ENCODE measurements at places on chromosomes 5 and 9.

DNA sequence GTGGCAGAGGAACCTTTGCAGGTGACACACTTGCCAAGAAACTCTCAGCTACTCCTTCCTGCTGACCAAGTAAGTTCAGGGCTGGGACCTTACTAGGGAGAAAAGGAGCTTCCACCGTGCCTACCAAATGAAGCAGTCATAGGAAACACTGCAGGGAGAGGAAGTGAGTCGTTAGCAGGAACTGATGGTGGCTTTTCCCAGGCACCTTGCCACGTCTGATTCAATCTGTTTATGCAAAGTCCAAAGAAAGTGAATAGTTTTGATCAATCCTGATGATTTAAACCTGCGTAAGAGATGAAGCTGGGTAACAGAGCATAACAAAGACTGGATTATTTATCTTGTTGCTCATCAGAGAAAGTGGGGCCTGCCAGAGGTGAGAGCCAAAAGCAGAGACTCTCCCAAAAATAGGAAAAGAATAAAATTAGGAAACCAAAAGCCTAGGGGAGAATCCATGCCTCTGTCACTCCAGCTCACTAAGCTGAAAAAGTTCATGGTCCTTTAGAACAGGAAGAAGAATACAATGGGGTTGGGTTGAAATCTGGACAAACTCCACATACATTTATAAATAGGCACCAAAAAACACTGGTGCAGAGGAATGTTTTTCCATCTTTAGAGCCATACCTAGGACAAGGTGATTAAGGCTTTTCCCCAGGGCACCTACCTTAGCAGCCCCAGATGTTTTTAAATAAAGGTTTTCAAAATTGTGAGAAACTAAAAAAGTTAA, 9.3 kb upstream of the PFDN1 start:
- DNase-seq, result peak; percentile 97

DNA sequence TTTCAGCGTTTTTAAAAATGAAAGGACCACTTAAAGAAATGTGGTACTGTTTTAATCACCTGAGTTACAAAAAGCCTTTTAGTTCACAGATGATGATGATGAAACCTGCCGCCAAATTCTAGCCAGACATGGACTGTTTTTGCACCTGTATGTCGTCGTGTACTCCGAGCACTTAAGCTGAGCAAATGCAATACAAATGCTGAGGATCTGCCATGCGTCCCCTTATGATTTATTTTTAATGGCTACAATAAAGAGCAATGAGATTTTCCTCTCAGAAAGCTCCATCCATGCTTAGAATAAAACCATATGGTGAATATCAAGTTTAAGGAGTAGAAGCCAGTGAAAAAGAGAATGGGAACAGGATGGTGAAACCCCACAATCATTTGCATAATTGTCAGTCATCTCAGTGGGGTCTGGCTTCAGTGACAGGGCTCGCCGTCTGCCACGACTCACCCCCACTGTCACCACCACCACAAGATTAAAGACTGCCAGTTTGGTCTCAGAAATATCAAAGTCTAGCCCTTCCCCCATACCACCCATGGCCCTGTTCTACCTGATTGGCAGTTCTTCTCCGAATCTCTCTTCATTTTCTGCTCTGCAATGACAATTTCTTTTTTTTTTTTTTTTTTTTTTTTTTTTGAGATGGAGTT, 159.9 kb downstream of the GOLPH3 start:
- DNase-seq, result no peak

GRCh38 chr5:66628561-66628960, 32.4 kb downstream of the MAST4 start:
- no peak for DNase-seq

DNA sequence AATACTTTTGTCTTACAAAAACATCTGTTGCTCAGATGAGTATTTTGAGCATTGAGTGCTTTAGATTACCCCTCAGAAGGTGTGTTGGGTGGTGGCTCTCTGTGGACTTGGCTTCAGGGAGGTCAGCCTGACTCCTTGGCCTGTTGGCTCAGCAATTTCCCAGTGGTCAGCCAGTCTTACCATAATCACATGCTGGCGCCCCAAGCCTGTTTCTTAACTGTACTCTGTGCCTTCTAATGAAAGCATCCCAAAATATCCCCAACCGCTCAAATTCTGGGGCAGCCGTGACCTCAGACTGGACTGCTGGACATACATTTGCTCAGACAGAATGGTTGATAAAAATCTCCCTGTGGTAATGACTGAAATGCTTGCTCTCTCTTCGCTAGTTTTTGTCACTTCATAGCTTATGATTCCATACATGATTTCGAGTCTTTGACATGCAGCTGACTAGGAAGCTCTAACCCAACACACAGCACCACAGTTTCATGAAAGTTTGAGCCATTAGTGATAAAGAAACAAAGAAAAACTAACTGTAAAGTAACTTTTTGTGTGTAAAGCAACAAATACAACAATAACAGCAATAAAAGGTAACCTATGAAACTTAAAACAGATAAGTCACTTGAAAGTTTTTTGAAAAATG, 562.2 kb upstream of the MEF2C start:
- no peak for DNase-seq

DNA sequence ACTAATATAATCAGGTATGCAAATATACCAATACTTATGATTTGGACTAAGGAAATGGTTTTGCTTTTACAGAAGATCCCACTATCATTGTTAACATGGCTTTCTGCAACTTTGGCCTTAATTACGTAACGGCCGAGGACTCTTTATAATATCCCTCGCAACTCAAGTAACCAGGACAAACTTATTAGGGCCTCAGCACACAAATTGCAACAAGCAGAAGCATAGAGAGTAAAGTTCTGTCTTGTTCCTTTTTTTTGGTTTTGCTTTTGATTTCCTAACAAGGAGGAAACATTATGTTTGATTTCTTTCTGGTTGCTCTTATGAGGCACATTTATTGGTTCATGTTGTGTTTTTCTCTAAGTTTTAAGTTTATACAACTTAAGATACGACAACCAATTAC, 60.4 kb downstream of the RORB start:
- no peak for DNase-seq

- no peak for DNase-seq
Measured at GRCh38 chr5:72392326-72392733, 72.2 kb downstream of the PTCD2 start.

GRCh38 chr5:86780018-86780417, 162.3 kb downstream of the COX7C start:
- no peak for DNase-seq

- no peak for DNase-seq
Measured at GRCh38 chr9:133842721-133843227, 104.6 kb upstream of the SARDH start.

- peak; percentile 69 for DNase-seq
Measured at GRCh38 chr5:167573370-167574127, 717.9 kb upstream of the WWC1 start.

GRCh38 chr9:3840961-3841360, 315.2 kb upstream of the RFX3 start:
- DNase-seq, result no peak

DNA sequence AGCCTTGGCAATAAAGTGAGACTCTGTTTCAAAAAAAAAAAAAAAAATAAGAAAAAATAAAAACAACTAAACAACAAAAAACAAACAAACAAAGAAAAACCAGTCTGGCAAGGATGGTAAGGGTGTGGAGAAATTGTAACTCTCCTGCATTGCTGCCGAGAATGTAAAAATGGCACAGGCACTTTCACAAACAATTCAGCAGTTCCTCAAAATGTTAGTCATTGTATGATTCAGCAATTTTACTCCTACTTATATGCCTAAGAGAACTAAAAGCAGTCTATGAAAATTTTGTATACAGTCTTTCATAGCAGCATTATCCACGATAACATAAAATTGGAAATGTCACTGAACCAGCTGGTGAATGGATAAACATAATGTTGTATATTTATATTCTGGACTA, 280.4 kb downstream of the CDH9 start:
- no peak for DNase-seq

GRCh38 chr9:120413121-120414048, 166.6 kb downstream of the CDK5RAP2 start:
- no peak for DNase-seq

DNA sequence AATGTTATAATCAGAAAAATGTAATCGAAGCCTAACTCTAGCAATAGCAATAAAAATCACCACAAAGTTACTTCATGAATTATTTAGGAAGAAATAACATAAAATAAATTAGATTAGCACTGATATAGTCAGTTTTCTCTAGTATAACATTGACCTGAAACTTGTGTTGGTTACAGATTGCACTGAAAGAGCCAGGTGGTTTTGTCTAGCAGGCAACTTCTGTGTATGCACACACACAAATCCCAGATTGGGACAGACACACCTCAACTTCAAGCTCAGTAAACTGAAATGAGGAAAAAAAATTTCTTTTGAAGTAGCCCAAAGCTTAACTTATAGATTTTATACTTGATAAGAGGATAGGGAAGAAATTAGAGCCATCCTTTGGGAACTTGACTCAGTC, 129.3 kb downstream of the EFNA5 start:
- DNase-seq, result no peak

DNA sequence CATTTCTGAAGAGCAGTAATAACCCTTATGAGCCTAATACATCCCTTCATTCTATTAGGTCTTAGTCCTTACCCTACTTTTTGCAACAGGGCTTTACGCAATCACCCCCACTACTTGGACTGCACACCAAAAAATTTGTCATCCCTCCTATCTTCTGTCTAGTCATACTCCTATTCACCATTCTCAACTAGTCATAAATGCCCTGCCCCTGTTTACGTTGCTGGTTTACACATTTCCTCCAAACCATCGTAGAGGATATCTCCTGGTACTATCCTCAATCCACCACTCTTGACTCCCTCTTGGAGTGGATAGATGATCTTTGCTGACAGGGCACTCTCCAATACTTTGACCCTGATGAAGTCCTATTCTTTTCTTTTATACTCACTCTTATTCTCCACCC, 98.2 kb upstream of the CCNG1 start:
- DNase-seq, result no peak

DNA sequence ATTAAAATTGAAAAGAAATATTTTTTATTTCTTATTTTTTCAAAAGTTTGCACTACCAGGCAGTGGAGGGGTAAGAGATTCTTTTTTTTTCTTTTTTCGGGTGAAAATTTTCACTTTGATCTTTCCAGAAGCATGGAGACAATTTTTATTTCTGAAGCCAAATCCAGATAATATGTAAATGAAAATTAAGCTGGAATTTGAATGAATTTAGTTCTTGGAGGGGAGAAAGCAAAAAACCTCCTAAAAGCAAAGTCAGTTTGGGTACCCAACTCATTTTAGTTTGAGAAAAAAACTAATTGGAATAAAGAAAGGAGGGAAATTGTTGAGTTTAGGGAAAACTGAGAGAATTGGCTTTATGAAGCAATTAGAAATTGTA, 872 bp downstream of the ZNF618 start:
- no peak for DNase-seq

GRCh38 chr9:14159440-14160216, 154.3 kb downstream of the NFIB start:
- DNase-seq, result no peak

GRCh38 chr9:121711281-121711680, 59.8 kb downstream of the DAB2IP start:
- DNase-seq, result no peak

- no peak for DNase-seq
Measured at GRCh38 chr5:82307451-82307850, 29.3 kb upstream of the RPS23 start.

GRCh38 chr9:133583586-133583985, 25.6 kb downstream of the FAM163B start:
- no peak for DNase-seq

- DNase-seq, result peak; percentile 72
Measured at GRCh38 chr5:178502401-178503100, 87.6 kb downstream of the COL23A1 start.

- DNase-seq, result no peak
Measured at GRCh38 chr5:34618371-34619065, 37.6 kb upstream of the RAI14 start.

- no peak for DNase-seq
Measured at GRCh38 chr9:38431116-38431515, 6.9 kb upstream of the IGFBPL1 start.

DNA sequence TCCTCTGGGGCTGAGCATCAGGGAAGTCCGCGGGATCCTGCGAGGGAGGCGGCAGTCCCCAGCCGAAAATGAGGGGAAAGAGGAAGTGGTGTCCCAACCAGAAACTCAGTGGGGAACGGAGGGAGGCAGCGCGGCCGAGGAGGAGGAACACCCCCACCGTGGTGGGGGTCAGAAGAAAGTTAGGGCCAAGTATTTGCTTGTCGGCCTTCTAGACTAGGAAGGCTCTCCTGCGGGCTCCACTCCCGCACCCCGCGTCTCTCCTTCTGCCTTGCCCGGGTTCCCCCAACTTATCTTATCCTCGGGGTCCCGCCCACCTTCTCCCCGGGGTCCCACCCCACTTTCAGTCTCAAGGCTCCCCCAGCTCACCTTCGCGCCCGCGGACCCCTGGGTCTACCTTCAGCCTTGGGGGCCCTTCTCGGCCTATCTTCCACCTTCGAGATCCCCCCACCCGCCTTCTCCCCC, 557 bp upstream of the PHF2 start:
- peak; percentile 45 for DNase-seq

DNA sequence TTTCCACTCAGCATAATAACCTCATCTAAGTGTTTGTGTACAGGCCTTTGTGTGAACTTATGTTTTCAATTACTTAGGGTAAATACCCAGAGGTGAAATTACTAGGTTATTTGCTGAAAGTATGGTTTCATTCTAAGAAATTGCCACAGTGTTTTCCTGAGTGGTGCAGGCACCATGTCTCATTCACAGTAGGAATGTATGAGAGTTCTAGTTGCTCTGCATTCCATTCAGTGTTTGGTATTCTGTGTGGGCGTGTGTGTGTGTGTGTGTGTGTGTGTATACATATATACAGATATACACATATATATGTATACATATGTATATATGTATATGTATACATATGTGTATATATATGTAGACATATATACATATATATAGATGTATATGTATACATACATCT, 8.8 kb upstream of the SVEP1 start:
- DNase-seq, result no peak

DNA sequence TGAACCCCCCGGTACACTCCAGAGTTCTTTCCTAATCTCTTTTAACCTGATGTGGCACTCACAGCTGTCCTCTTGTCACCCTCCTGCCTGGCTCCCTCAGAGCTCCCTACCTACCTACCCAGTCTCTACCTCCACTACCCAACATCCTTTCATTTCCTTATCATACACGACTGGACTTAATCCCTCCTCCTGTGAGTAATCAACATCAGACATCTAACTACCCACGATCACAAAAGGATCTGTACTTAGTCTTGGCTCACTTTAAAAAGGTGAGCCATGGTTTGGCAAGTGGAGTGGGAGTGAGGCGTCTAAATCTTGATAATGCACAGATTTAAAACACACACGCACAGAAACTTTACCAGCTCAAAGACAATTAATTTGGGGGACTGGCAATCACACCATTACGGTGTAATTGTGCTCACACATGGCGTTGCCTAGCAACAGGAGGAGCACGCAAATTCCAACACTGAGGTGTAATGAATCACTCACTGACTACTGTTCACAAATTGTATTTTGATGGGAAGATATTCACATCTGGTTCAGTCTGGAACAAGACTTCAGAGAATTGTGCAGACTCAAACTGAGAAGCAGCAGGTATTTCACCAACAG, 235.9 kb downstream of the EPB41L4A start:
- peak; percentile 85 for DNase-seq

GRCh38 chr5:108728566-108729241, 19.0 kb upstream of the FER start:
- DNase-seq, result no peak

Data from Daoy (cell line).